D721Med (cell line): ENCODE measurements at places on chromosomes 2 and 18.

DNA sequence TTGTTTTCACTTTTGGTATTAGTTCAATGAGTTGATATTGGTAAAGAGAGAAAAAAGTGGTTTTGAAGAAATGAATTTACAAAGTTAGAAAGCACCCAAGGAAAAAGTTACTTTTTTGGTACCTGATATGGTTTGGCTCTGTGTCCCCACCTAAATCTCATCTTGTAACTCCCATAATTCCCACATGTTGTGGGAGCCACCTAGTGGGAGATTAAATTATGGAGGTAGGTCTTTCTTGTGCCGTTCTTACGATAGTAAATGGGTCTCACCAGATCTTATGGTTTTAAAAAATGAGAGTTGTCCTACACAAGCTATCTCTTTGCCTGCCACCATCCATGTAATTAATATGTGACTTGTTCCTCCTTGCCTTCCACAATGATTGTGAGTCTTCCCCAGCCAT lies 965.6 kb upstream of the NRXN1 start:
- no peak for DNase-seq

DNA sequence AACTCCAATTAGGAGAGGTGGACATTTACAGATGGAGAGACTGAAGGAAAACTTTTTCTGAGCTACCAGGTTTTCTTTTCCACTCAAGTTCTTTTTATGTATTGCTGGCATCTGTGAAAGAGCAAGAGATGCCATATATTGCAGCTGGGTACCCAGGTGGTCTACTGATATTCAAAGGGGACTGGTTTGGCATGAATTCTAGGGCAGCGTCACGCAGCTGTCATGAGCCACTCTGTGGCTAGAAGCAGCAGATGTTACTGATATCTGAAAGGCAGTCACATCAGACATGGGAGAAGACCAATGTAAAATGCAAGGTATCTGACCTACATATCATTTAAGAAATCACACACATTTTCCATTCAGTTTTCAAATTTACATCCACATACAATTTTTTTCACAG lies 408.8 kb downstream of the GALNT13 start:
- DNase-seq, result no peak

DNA sequence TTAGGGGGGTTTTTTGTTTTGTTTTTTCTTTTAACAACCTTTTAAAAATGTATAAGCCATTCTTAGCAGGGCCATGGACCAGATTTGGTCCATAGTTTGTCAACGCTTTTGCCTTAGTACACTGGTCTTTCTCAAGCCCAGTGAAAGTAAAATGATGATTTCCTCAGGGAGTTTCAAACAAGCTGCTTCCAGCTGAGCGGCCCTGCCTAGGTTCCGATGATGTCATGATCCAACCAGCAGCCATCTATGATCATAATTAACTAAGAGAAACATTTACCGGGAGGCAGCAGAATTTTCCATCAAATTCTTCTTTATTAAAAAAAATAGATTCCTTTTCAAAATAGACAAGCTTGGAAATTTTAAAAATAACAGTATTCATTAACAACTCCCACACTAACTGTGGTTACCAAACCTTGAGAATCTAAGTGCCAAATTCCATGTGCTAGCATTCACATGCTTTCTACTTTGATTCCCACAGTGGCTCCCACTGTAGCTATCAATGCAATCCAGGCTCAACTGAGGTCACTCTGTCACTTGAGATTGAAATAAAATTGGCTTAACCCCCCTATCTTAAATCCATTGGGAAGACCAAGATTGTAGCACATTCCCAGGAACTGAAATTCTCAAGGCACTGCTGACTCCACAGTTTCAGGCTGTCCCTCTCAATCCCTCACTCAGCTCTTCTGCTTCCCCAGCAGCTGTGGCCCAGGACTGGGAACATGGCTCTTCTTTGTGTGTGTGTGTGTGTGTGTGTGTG lies 148.9 kb downstream of the RNF152 start:
- DNase-seq, result no peak

GRCh38 chr2:18932853-18933252 lies 343.5 kb upstream of the NT5C1B start:
- no peak for DNase-seq

DNA sequence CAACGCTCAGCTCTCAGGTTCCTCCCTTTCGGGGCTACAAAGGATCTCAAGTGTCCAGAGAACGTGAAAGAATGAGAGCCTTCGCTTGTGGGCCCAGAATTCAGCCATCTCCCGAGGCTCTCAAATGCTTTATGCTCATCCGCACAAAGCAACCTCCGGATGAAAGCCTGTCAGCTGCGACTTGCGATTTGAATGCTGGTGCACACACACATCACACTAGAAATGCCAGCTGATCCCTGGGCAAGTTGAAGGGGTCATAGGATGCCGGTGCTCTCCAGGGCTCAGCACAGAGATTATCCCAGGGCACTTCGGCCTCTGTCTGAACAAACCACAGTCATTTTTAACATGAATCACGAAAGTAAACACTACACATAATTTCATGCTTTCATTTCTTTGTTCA lies 141.8 kb upstream of the MYT1L start:
- DNase-seq, result no peak

DNA sequence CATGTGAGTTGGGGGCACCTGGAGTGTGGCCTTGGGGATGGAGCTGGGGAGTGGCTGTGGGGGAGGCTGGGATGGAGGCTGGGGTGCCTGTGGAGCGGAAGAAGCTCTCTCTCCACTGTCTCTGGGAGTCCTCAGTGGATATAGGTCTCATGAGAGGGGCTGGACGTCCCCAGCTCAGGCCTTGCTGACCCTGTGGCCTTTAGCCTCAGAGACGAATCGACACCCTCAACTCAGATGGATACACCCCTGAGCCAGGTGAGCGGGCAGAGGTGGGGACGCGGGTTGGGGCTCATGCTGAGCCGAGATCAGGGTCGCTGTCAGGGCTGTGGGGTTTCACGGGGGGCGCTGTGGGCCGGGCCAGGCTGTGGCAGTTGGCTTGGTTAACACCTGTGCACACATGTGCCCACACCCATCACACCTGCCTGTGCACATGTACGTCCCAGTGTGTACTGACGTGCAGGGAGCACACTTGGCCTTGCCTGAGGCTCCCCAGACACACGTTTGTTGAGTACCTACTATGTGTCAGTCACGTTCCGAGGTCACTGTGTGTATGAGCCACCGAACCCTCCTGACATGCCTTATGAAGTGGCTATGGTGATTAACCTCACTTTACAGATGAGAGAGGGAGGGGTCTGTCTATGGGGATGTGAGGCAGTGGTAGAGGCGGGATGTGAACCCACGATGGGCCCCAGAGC lies 20.1 kb downstream of the ZAP70 start:
- DNase-seq, result no peak

DNA sequence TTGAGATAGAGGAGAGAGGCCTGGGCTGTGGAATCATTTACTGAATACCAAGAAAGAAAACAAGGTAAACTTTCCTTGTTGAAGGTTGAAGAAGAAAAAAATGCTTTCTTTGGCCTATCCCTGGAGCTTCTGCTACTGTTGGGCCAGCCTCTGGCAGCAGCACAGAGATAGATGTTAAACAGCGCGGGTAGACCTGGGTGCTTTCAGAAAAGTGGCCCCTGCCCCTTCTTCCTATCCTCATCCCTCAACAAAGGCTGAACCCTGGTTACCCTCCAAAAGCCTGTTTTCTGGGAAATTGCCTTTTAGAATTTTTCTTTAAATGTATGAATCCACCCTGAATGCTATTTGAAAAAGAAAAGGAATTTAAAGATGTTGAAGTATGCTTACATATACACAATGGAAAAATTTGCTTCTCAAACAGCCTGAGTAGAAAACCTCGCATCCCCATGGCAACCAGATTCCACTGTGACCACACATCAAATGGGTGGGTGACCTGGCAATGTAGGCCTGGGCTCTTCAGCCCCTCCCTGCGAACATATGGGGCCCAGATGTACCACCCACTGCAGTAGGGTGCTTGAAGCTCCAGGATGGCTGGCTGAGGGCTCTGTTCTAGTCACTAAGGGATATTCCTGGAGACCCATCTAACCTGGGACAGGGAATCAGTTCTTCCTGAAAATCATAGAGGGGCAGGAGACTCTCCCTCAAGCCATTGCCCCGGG lies 23.4 kb upstream of the CHRNA1 start:
- no peak for DNase-seq
